ENCODE measurements at places on chromosomes 5 and 9.

GRCh38 chr5:174493530-174493929 is 230.9 kb upstream of the MSX2 start:
- DNase-seq: no peak

DNA sequence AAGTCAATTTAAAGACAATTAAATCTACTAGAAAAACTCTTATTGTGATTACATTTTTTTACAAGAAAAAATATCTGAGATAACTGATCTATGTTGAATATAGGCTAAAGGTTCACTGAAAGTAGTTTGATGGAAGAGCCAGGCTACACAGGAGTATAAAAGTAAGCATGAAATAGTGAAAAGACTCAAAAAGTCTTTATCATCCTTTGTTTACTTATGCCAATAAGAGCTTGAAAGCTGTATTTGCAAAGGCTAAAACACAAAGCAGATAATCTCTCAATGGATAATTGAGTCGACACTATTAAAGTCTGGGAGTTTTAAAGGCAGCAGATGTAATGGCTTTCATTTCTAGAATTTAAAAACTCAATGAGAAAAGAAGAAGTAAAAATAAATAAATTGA is 42.0 kb downstream of the SSBP2 start:
- DNase-seq: no peak

GRCh38 chr5:6587171-6587570 is 45.7 kb downstream of the NSUN2 start:
- DNase-seq: no peak

DNA sequence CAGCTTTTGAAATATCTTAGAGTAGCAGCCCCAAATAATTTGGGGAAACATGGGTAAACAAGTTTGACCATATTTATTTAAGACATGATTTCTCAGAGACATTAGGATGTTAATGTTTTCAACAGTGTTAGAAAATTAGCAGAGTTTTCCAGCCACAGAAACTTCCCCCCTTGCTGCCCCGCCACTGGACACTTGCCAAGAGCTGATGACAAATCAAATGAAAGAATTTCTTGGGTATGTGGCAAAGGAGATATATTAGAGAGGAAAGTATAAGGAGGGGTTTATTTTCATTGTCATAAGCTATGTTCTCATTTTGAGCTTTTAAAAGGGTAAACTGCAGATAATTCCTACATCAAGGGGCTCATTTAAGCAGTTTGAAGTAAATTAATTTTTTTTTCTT is 15.9 kb downstream of the GABRA1 start:
- DNase-seq: no peak

- no peak for DNase-seq
Observed at GRCh38 chr5:177116631-177117373, 16.8 kb upstream of the NSD1 start.

GRCh38 chr5:36724467-36725332 is 118.3 kb downstream of the SLC1A3 start:
- DNase-seq: no peak

- DNase-seq: no peak
Observed at GRCh38 chr5:58680503-58680902, 97.6 kb downstream of the RAB3C start.

GRCh38 chr9:19223724-19224123 is 6.8 kb upstream of the DENND4C start:
- no peak for DNase-seq

- no peak for DNase-seq
Observed at GRCh38 chr9:77084094-77084493, 64.6 kb downstream of the FOXB2 start.

DNA sequence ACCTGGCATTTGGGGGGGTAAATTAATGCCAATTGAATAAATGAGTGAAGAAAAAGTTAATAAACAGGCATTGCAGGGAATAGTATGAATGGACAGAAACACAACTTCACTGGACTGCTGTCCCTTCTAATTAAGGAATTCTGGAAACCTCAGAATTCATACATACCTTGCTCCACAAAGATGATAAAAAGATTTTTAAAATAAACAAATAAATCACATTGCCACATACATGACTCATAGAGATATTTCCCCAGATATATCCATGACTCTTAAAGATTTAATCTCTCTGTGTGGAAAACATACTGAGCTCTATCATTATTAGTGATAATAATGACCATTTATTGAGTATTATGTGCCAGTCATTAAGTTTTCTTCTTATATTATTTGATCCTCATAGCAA is 469.0 kb upstream of the MEF2C start:
- no peak for DNase-seq

- no peak for DNase-seq
Observed at GRCh38 chr9:75452512-75452911, 364.2 kb downstream of the OSTF1 start.

GRCh38 chr5:175836737-175837136 is 34.6 kb upstream of the CPLX2 start:
- DNase-seq: no peak

GRCh38 chr9:85025638-85026037 is 356.1 kb downstream of the NTRK2 start:
- no peak for DNase-seq

DNA sequence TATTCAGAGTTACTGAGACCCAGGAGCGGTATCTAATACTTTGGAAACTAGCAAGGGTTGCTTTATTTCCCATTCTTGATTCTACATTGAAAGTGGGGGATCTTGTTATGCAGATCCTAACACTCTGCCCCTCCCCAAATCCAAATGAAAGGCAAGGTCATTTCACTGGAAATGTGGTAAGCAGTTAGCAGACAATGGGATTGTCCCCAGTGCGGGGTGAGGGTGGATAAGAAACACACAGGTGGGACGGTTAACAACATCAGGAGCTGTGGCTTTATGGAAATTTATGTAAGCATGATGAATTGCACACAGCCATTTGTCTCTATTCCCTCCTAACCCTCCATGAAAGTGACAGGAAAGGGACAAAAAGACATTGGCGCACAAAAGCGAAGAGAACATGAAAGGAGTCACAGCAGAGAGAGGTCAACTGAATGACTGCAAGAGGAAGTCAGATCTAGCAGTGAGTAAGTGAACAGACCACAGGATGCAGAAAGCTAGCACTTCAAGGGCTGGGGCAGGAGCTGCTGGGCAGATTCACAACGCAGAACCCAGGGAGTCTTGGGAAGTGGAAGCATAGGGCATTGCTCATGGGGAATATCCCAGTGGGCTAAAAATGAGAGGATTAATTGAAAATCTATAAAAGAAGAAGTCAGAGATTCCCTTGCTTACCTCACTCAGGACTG is 184.4 kb downstream of the HSD17B3 start:
- no peak for DNase-seq

DNA sequence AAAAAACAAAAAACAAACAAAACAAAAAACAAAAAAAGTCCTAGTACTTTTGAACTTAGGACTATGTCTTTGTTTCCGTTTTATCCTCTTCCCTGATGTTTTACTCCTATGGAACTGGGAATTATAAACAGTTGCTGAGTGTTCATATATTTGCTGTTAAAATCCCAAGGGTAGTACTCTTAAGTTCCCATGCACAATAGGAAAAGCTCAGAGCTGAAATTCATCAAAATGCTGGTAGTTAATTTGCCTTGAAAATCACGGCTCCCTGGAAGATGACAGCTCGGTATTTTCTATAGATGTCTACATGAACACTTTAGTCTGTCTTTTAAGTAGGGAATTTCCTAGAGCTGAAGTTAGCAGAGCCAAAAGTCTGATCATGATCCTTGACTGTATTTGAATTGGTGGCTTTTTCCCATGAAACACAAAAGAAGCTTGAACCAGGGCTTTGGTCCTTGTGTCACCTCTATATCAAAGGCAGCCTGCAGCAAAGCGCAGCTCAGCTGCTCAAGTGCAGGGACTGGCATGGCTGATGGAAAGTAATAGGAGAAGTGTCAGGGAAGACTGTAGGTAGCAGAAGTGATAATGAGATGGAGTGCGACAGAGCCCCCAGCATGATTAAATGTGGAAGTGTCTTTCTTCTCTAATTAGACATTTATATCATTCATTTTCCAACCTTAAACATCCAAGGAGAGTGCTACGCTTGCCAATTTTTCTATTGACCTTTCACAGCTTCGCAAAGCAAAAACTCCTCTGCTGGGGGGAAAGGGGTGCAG is 310.9 kb downstream of the TRIM36 start:
- no peak for DNase-seq

GRCh38 chr5:170538096-170538465 is 34.3 kb downstream of the KCNIP1 start:
- no peak for DNase-seq

- no peak for DNase-seq
Observed at GRCh38 chr5:2164586-2164985, 281.9 kb upstream of the IRX4 start.

GRCh38 chr9:99253772-99254431 is 31.8 kb downstream of the SEC61B start:
- DNase-seq: no peak

DNA sequence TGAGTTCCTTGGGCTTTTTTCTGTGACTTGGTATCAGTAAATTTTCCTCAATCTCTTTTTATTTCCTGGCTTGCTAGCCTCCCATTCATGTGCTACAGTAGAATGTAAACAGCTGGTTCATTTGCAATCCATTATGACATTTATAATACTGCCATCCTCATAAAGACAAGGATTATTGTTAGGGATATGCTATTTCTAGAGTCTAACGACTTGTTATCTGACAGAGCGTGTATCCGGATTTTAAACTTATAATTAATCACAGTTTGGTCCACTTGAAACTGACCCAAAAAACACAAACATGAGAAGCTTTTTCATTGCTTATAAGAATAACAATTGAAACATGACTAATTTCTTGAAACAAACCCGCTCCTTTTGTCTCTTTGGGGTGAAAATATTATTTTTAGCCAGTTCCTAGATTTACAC is 585.8 kb downstream of the TLE4 start:
- DNase-seq: no peak

GRCh38 chr5:56973473-56973872 is 21.6 kb upstream of the MIER3 start:
- no peak for DNase-seq

DNA sequence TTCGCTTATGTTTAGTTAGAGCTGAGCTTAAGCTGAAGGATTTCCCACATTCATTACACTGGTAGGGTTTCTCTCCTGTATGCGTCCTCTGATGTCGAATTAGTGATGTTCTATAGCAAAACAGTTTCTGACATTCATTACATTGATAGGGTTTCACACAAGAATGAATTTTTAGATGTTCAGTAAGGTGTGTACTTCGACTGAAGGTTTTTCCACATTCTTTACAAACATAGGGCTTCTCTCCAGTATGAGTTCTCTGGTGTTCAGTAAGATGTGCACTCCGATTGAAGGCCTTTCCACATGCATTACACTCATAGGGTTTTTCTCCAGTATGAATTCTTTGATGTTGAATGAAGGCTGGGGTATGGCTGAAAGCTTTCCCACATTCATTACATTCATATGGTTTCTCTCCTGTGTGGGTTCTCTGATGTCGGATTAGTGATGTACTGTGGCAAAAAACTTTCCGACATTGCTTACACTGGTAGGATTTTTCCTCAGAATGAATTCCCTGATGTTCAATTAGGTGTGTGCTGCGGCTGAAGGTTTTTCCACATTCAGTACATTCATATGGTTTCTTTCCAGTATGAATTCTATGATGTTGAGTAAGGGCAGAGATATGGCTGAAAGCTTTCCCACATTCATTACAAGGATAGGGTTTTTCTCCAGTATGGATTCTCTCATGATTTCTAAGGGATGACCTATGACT is 14.6 kb downstream of the ZNF883 start:
- DNase-seq: no peak

Data from NCI-H187 (cell line).